ENCODE measurements at places on chromosomes 2 and 18.

DNA sequence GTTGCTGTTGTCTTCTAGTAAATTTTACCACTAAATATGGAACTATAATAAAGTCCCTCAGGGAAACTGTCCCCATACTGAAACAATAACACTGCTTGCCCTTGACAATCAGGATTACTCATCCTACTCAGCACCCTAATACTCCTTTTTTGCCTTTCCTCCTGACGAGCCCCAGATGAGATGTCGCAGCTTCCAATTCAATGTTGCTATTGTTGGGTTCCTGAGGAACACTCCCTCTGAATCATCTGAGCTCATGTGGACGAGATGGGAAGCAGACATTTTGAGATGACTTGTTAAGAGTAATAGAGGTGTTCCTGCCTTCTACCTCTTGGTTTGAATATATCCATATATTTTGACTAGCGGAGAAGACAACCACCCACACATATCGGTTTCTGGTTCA lies 187.8 kb upstream of the FAM98A start:
- DNase-seq, result no peak

DNA sequence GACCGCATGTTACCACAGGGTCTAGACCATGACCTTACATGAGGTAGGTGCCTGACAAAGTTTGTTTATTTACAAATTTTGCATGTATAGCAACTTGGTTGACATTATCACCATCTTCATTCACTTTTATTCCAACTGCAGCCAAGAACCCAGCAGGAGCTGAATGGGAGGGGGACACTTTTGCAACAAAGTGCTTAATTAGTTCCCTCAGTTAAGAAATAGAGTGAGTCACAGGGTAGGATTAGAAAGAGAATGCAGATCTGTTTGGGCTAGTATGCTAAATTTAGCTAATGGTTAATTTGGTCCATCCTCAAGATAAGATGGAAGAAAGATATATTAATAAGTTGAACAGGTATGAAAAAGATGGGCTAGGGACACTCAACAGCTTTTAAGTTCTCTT lies 678.9 kb downstream of the ARHGAP15 start:
- DNase-seq, result no peak

- no peak for DNase-seq
Measured at GRCh38 chr18:73045037-73045436, 177.2 kb upstream of the NETO1 start.

DNA sequence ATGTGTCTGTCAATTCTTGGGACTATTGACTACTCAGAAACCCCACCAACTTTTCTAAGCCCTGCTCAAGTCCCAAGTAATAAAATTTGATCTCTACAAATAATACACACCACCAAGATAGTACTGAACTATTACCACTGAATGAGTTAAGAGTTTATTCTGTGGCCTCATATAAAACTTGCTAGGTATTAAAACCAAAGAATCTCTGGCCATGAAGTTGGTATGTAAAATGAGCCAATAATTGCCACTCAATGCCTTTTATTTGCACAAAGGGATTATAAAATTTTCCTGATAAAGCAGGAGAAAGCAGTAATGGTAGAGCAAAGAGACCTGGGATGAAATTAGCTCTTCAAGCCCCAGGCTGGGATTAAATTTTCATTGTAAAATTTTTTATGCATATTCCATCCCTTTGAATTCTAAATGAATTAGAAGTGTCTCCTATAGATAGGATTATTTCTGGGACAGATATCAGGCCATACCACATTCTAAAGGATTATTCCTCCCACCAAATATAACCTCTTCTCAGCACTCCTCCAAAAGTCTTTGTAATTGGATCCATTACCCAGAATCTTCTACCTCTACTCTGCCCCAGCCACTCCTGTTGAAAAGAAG lies 450.5 kb upstream of the ACVR2A start:
- DNase-seq, result no peak

DNA sequence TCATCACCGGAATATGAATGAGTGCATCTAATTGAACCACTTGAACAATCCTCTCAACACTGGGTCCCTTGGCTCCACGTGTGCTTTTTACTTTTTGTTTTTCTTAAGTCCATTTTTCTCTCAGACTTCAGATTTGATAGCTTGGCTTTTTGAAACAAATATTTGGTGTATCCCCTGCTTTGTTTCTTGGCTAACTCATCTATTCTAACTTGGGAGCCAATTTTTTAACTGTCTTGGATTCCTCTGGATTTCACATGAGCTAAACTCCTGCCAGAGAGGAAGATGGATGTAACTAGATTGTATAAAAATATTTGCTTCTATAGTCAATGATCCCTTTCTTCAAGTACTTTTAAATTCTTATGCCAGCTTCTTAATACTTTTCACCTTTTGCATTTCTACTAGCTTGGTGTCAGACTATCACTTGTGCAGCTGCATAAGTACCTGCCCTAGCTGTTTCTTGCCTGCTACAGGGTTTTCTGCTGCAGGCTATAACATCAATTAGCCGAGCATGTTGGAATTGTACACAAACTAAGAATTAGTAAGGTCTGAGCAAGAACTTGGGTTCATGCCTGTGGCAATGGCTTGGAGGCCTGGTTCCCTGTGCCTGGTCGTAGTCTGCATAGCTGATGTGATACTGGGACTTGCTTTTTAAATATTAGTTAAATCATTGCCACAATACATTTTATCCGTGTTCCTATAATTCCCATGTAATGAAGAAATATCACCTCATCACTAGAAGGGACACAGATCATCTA lies 281.5 kb downstream of the EN1 start:
- DNase-seq, result no peak

DNA sequence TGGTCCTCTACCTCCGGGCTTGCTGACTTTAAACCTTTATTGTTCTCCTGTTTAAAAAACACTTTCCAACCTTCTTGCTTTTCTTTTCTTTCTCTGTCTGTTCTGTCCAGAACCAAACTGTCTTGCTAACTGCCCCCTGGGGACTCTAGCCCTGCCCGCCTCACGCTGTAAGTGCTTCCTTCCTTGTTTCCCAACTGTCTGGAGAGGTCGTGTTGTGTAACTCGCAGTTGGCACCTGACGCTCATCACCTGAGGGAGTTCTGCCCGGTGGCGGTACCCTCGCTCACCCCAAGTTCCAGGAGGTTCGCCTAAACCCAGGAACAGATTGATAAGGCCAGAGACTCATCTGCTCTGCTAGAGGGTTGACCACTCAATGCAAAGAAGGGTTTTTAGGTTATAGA lies 123.4 kb downstream of the MTCL1 start:
- no peak for DNase-seq
